ENCODE measurements at places on chromosomes 11 and 22.

DNA sequence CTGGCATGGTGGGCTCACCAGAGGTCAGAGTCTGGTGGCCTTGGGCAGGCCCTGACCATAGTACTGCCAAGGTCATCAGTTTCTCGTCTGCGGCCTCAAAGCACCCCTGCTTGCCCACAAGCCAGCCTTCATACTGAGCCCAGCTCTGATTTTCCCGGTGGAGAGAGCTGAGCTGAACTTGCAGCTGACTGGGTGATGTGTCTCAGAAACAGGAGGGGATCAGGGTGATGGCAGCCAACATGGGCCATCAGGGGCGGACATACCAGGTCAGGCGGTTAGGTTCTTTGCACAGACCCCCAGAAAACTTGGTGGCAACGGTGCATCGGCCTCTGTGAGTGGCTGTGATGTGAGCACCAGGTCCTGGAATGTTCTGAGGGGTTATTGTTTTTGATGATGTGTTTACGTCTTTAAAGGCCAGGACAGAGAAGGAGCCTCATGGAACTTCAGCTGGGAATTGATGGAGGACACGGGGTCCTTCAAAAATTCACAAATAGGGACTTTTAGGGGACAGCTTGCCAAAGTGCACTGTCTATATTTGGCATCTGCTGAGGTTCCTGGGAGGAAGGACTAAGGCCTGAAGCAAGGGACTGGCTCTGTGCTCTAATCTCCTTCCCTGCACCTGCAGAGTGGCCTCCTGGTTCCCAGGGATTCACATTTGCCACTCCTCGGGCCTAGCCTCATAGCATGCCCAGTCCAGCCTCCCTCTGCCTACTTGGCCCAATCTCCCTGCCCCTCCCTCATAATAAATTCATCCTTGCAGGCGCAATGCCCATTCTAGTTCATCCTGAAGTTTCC lies 131.2 kb downstream of the OSBP2 start:
- no peak for DNase-seq

- peak; percentile 68 for DNase-seq
Observed at GRCh38 chr11:13169709-13170108, 107.9 kb upstream of the BMAL1 start.

- DNase-seq: peak; percentile 10
Observed at GRCh38 chr11:90134478-90135003, at the start of gene NAALAD2. Gene NAALAD2, plus strand, starts transcription at chr11:90134663. Its CDS starts 96 bp downstream, at chr11:90134759.

GRCh38 chr11:110527146-110527545 lies 97.4 kb downstream of the FDX1 start:
- peak; percentile 18 for DNase-seq

- no peak for DNase-seq
Observed at GRCh38 chr11:70397336-70397982, 870 bp upstream of the CTTN start.

DNA sequence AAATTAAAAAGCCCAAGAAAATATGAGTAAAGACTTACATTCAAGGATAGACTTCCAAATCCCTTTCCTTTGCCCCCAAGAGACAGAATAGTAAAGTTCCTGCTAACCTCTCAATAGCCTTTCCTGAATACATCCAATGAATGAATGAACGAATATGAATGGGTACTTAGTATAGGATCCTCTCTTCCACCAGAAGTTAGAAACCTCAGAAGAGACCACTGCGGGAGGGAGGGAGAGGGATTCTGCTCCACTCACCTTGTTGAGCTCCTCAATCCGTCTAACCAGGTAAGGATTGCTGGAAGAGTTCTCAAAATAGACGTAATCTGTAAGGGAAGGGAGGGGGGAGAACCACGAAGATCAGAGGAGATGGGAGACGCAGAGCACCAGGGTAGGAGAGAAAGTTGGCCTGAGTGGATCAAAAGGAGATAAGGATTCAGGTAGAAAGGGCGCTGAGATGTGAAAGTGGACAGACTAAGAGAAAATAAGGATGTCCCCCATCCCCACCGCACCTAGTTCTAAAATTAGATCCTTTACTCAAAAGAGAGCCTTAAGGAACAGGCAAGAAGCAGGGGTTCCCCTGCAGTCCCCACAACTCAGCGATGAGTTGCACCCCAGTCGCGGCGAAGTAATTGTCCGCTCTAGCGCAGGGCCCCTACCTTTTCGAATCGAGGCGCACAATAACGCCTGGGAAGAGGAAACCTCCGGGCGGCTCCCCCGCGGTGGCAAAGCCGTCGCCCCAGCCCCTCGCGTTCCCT lies 1.1 kb downstream of the MTA2 start:
- no peak for DNase-seq

GRCh38 chr11:27237643-27238042 lies 125.4 kb downstream of the CCDC34 start:
- no peak for DNase-seq

- no peak for DNase-seq
Observed at GRCh38 chr11:87144252-87144651, 106.5 kb downstream of the TMEM135 start.

GRCh38 chr11:119190531-119190930 lies 5.3 kb downstream of the NHERF4 start:
- no peak for DNase-seq

DNA sequence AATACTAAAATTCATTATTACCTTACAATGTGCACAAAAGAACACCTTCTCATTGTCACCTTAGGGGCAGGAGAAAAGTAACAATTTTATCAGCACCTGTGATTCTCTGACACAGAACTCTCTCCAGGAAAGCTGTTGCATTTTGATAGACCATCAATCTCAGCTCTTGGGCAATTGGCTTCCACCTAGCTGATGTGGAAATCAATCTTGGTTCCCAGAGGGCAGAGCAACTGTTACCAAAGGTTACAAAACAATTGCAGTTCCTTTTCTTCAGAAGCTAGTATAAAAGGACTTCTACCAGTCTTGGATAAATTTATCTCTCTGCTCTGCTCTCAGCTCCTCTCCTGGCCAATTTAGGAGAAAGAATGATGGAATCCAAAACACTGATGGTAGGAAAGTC lies 157.8 kb upstream of the DDI1 start:
- no peak for DNase-seq

GRCh38 chr22:37636186-37636948 lies 3.1 kb upstream of the SH3BP1 start:
- no peak for DNase-seq

DNA sequence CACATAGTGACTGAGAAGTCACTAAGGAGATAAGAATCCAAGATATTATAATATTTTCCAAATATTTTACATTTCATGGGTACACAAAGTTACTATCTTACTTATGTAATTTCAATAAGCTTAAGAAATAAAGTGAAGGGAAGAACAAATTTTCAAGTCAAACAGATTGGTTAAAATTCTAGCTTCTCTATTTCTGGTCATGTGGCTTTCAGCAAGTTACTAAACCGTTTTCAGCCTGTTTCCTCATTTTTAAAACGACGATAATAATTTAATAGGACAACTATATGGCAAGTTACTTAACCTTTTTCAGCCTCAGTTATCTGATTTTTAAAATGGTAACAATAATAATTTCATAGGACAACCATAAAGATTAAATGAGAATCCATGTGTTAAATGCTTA lies 15.6 kb downstream of the DCUN1D5 start:
- DNase-seq: no peak

- no peak for DNase-seq
Observed at GRCh38 chr11:82733444-82734119, at the start of gene FAM181B. Gene FAM181B, minus strand, starts transcription at chr11:82733864. Its CDS starts 135 bp downstream, at chr11:82733729.

GRCh38 chr11:34331736-34332135 lies 26.1 kb downstream of the ABTB2 start:
- no peak for DNase-seq

- DNase-seq: peak; percentile 18
Observed at GRCh38 chr22:37193629-37194191, 5.7 kb upstream of the C1QTNF6 start.

DNA sequence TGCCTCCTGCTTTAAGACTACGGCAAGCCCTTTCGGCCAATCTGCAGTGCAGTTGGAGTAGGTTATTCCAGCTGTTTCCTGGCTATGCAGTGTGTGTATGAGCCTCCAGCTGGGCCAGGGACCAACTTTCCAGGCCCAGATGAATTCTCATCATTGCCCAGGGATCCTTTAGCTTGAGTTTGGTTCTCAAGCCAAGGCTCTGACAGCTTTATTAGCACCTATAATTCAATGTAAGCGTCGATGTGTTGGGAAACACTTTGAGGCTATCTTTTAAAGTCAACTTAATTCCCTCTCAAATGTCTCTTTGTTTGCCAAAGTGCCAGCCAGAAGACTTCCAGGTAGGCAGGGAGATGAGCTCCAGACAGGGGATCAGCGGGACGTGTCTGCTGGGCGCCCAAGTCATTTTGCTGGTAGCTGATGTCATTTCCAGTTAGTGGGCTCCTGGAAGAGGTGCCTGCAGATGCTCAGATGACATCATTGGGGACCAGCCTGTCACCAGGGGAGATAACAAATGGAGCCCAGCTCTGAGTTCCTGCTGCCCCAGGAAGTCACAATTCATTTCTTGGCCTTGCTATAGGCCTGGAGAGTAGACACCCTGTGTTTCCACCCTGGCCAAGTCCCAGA lies 520.4 kb downstream of the SOX6 start:
- no peak for DNase-seq

DNA sequence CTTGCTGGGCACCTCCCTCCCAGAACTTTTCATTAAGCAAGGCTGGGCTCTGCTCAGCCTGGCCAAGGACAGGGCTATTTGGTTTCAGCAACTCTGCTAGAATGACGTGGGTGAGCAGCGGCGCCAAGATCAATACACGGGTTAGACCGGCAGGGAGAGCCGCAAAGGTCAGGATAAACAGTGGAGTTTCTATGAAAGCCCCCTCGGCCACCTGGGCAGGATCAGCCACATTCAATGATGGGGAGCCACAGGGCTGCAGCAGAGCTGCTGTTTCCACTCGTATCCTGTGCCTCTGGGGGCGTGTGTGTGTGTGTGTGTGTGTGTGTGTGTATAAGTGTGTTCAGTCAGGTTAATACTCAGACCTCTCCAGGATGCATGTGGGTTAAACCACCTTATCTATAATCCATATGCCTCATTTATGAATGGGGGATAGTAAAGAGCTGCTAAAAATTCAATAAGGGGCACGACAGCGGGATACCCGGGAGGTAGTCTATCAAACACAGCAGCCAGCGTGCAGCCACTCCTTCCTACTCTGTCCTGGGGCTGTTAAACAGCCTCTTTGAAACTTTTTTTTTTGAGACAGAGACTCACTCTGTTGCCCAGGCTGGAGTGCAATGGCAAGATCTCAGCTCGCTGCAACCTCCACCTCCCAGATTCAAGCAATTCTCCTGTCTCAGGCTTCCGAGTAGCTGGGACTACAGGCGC lies 34.8 kb downstream of the MYH9 start:
- no peak for DNase-seq

DNA sequence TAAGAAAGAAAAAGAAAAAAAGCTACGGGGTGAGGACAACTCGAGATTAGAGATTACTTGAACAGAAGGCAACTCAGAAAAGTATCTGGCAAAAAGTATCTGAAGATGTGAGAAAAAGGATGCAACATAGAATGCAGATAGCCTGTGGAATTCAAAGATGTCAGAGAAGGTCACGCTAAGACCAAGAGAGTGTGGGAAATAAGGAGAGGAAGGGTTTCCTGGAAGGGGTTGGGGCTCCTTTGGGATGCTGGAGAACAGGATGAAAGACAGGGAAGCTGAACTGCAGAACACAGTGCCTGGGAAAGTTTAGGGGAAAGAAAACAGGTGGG lies 1.2 kb downstream of the GUCY1A2 start:
- no peak for DNase-seq
